ENCODE measurements at places on chromosomes 11 and 22.

DNA sequence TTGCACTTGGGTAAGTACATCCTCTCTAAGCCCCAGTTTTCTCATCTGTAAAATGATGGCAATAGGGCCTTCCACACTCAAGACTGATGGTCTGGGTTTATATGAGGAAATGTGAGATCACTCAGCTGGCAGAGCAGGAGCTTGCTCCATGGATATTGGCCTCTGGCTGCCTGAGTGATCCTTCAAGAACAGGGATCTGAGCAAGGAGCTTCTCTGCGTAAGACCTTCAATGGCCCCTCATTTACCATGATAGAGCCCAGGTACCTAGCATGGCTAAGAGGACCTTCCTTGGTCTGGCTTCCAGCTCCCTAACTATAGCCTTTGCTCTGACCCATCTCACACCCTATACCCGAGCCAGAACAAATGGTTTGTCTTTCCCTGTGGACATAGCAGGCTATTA is 5.5 kb downstream of the ROBO4 start:
- no peak for DNase-seq

DNA sequence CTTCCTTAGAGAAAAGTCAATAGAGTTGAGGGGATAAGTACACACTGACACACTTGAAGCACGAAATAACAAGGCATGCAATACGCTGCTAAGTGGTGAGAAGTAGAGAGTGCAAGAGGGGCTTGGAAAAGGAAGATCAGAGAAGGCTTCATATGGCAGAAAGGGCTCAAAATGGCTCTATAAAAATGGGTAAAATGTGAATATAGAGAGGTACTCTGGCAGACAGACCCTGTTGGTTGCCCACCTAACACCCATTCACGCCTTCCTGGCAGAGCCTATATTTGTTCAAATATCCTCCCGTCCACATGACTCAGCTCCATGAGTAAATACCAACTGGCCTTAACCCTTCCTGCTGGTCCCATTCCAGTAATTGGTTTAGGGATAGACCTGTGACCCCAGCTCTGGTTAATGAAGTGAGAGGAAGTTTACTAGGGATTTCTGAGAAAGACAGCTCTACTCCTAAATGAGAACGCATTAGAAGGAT is 38.9 kb upstream of the CCDC34 start:
- DNase-seq: no peak

DNA sequence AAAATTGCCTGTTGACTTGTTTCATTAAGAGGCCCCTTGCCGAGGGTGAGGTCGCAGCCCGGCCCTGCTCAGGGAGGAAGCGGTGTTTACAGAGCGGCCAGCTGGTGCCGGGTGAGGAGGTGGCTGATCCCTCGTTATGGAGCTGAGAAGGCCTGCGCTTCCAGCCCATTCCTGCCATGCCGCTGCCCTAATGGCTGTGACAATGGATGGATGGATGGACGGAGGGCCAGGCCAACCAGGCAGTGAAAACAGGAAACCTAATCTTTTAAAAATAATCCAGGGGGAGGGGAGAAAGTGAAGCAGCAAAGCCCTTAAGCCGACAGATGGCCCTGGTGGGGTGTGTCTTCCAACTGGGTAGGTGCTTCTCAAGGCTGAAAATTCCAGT is 38.5 kb downstream of the BCR start:
- DNase-seq: peak; percentile 12

GRCh38 chr11:112477152-112477551 is 216.5 kb upstream of the PLET1 start:
- DNase-seq: peak; percentile 9

DNA sequence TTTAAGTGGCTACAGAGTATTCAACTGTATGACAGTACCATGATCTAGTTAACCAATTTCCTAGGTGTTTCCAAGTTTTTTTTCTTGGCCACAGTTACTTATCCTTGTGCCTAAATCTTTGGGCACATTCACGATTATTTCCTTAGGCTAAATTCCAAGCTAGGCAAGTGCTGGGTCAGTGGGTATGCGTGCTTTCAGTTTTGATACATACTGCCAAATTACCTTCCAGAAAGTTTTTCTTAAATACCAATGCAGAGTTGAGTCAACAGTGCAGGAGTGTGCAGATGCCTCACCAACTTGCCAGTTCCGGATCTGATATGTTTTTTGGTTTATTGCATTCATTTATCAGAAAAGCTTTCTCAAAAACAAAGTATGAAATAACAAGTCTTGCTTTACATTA is 67.9 kb upstream of the OR4B1 start:
- no peak for DNase-seq

- DNase-seq: peak; percentile 21
Measured at GRCh38 chr11:79060081-79060953, 380.5 kb downstream of the TENM4 start.

DNA sequence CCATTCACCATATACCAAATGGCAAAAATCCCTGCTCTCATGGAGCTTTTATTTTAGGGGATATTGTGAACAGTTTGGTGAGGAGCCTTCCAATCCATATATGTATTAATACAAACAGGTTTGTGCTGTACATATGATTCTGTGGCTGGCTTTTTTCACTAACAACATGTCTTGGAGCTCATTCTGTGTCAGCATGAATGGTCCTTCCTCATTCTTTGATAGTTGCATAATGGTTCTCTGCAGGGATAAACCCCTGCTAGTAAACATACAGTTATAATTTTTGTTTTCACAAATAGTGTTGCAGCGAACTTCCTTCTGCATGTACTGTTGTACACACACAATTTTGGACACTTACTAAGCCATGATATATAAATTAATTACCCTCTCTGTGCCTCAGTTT is 8.3 kb downstream of the PRR5L start:
- DNase-seq: no peak

GRCh38 chr11:64885367-64886286 is 7.2 kb upstream of the EHD1 start:
- no peak for DNase-seq

GRCh38 chr22:48531761-48532435 is 1295.8 kb downstream of the BRD1 start:
- no peak for DNase-seq

DNA sequence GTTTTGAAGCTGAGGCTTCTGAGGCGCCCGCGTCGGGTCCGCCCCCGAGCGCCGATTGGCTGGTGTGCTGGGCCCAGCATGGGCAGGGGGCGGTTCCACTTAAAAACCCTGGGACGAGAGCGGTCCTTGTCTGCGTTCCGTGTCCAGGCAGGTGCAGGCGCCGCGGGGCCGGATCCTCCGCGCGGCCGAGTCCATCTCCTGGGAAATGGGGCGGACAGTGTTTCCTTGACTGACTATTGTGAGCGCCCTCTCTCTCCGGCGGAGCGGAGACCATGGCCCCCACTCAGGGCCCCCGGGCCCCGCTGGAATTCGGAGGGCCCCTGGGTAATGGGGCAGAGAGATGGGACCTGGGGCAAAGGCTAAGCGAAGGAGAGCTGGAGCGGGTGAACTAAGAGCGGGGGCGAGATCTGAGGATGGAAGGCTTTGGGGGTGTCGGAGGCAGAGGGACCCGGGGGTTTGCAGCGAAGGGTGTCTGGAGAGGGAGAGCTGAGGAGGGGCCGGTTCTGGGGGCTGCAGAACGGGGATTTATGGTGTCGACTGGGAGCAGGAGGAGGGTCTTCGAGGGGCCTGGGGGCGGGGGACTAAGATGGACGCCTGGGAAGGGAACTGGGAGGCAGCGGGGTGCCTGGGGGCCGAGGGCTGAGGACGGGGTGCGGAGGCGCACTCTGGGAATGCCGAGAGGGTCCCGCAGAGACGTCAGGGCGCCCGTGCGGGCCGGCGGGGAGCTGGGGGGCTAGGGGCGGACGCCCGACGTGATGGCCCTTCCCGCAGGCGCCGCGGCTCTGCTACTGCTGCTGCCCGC is at the start of gene TM7SF2:
Gene TM7SF2, plus strand, starts transcription at position 129 of the 802 bp plus-strand sequence. Its CDS starts 144 bp downstream, at position 273.
- peak; percentile 96 for DNase-seq

DNA sequence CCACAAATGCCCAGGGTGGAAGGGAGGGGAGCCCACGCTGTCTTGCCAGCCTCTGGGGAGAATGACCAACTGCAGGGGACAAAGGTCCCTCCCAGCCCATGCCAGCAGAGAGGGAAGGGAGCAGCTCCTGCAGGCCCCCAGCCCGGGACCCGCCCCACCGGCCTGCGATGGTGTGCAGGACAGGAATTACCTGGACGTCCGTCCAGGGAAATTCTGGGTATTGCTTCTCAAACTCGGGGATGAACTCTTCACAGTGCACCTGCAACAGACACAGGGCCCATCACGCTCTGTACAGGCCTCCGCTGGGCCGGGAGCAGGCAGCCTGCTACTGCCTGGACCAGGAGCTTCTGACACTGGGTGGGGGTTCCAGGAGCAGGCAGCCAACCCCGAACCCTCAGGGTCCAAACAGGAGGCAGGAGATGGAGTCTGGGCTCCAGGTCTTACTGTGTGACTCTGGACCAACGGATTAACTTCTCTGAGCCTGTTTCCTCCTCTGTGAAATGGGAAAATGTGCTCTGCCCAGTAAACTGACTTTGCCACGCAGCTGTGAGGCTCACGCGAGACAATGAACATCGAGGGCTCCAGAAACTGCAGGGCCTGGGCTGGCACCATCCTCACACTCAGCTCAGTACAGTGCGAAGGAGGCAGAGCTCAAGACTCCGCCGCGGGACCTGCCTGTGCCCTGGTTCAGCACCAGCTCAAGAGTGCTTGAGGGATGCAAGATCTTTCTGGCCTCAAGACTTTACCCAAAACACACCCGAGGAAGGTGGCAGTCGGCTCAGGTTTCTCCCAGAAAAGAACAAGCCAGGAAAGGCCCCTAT is 17.4 kb downstream of the TTLL12 start:
- no peak for DNase-seq

DNA sequence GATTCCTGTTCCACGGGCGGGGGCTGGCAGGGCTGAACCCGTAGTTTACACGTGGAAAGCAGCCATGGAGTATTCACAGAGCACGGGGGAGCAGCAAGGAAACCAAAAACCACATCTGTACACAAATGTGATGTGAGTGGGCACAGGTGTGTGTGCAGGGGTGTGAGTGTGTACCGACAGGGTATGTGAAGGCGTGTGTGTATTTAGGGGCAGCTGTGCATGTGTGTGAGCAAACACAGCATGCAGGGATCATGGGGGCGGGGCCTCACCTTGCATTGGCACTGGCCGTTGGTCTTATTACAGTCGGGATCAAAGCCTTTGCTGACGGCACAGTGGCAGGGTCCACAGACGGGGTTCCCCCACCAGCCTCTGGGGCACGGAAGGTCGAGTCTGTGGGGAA is 58.4 kb downstream of the TRMU start:
- no peak for DNase-seq

- DNase-seq: no peak
Measured at GRCh38 chr11:27470166-27470565, 2.4 kb downstream of the LGR4 start.

DNA sequence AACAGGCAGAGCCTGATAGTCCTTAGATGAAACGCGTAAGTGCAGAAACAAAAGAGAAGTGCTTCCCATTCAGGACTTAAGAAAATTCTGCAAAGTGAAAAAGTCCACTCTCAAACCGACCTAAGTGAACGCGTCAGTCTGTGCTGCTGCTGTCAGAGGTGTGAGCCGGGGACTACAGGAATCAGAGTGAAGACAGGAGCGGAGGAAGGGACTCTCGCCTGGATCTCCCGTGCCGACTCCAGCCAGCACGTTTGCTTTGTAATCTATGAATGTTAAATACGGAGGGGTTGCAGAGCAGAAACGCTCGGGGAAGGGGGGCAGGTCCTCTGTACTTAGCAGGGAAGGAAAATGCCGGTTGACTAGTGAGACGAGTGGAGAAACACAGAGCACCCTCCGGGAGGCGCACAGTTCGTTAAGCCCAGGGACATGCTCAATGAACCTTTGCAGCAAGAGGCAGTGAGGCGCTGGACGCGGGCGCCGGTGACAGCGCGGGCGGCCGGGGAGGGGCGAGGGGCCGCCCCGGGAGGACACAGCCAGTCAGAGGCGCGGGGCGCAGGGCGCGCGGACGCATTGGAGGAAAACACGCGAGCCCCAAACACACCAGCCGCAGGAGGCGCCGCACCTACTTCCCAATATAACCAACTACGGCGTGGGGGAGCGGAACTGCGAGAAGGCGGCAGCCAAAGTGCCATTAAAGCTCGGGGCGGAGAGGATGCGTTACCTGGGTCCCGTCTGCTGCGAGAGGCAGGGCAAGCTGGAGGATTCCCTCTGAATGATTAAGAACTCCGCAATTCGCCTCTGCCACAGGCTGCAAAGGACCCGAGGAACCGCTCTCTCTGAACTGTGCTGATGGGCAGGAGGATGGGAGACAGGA is at the start of gene CNTN5:
Gene CNTN5, plus strand, starts transcription at position 598 of the 874 bp plus-strand sequence.
- peak; percentile 77 for DNase-seq

DNA sequence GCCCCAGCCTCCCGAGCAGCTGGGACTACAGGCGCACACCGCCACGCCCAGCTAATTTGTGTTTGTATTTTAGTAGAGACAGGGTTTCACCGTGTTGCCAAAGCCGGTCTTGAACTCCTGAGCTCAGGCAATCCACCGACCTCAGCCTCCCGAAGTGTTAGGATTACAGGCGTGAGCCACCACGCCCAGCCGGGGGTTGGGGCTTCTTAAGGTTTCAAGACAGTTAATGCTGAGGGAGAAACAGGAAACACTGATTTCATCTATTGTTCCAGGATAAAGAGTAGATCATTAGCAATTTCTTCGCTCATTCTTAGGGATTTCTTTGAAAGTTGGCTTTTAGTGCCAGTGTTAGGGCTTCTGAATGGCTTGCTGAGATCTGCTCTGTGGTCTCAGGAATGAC is 21.2 kb upstream of the CLMP start:
- DNase-seq: no peak

DNA sequence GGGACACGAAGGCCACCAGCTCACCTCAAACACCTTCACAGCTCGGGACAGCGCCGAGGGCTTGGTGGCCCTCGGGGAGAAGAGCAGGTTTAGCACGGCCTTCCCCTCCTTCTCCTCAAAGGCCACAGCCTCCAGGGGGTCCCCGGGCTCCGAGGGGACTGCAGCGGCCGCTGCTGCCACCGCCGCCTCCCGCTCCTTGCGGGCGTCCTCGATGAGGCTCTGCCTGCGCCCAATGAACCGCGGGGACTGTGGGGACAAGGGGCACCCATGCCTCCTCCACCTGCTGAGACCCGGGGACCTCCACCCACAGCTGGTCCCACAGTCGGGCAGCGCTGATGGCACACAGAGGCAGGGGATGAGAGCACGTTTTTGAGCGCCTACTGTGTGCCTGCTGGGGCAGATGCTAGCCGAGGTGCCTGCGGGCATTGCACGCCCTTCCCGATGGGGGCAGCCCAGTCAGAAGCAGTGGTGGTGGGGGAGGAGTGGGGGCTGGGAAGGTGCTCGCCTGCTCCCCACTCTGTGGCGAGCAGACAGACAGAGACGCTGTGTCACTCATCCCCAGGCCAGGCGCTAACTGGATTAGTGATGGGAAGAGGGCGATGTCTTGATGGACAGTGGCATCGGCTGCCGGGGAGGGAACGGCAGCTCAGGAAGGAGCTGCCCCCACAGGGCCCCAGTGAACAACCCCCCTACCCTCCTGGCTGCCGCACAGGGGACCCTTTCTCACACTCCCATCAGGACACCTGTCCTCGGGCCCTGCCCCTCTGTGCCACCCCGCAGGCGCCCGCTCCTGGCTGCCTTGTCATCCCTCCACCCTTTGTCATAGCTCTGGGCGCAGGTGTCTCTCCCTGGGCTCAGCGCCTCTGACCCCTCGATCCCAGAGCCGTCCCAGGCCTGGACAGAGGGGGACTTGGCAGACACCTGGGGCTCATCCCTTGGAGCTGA is 1.7 kb downstream of the TH start:
- no peak for DNase-seq

GRCh38 chr11:64119700-64120099 is 46.2 kb downstream of the MACROD1 start:
- DNase-seq: no peak

- no peak for DNase-seq
Measured at GRCh38 chr11:33778675-33779074, 4.4 kb upstream of the FBXO3 start.

Data from NCI-H2081 (cell line).